ENCODE measurements at places on chromosomes 7 and 10. TPM values are rescaled to one million over a fixed set of nuclear protein-coding genes. Genes with fewer than 3 reads are reported as not detected.
A peak's percentile ranks its signal among the peaks of the same experiment; 100 is the strongest.

- H3K4me3 ChIP-seq: peak overlapping the region; percentile 4
- H3K27ac ChIP-seq: peak overlapping the region; percentile 77
- peaks cover 4% of the 10 kb centered on the region for H3K27me3 ChIP-seq
- no peaks in the 10 kb centered on the region for H3K36me3 ChIP-seq
- peaks cover 16% of the 10 kb centered on the region for H3K4me1 ChIP-seq
These were observed 9.5 kb upstream of the INTS1 start for GRCh38 chr7:1513657-1514095.

- no peak overlapping the region for H3K4me3 ChIP-seq
- no peaks in the 10 kb centered on the region for H3K27me3 ChIP-seq
- peaks cover 17% of the 10 kb centered on the region for H3K4me1 ChIP-seq
- H3K27ac ChIP-seq: no peak overlapping the region
- no peaks in the 10 kb centered on the region for H3K36me3 ChIP-seq
- DNase-seq: no peak
These were observed 31.4 kb upstream of the RSU1 start for GRCh38 chr10:16848562-16849154.

GRCh38 chr7:157528785-157529341, 192.1 kb downstream of the DNAJB6 start:
- H3K36me3 ChIP-seq: no peaks in the 10 kb centered on the region
- peaks cover 16% of the 10 kb centered on the region for H3K27me3 ChIP-seq
- no peak overlapping the region for H3K4me3 ChIP-seq

DNA sequence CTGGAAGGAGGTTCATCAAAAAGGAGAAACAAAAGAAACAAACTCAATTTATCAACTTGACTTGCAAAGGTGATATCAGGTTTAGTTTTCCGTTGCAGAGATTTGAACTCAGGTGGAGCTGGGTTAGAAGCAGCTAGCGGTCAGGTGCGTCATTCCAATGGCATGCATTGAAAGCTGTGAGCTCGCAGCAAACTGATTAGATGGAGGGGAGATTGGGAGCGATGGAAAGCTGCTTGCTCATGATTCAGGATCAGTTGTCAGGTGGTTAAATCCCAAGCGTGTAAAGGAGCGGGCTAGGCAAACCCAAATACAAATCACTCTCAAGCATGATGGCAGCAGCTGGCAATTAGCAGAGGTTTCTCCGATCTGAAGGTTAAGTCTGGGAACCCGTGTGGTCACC, 49.3 kb upstream of the AFAP1L2 start:
- H3K4me3 ChIP-seq: no peak overlapping the region
- peaks cover 45% of the 10 kb centered on the region for H3K36me3 ChIP-seq
- no peaks in the 10 kb centered on the region for H3K4me1 ChIP-seq
- DNase-seq: no peak

The C10orf105 gene
- total RNA-seq: not detected

The IQUB gene
- 0.24 TPM for total RNA-seq

The RET gene
- 0.97 TPM for total RNA-seq

The NPM3 gene
- 31.5 TPM for total RNA-seq

The THSD7A gene
- total RNA-seq: 1.7 TPM

The PROSER2 gene
- 5.6 TPM for total RNA-seq

Measured in suprapubic skin (tissue), 4 donors.